HCT116 (cell line): ENCODE measurements at places on chromosomes 3 and 15. TPM values are rescaled to one million over a fixed set of nuclear protein-coding genes. Genes with fewer than 3 reads are reported as not detected.
A peak's percentile ranks its signal among the peaks of the same experiment; 100 is the strongest.

The CERS3 gene
- not detected for total RNA-seq

The FAM81A gene
- total RNA-seq = 6.6 TPM

The CACNA1D gene
- total RNA-seq = 1.1 TPM

The INO80 gene
- total RNA-seq = 28.2 TPM

The RBPMS2 gene
- total RNA-seq = 11.6 TPM

The SNX22 gene
- 6.3 TPM for total RNA-seq

DNA sequence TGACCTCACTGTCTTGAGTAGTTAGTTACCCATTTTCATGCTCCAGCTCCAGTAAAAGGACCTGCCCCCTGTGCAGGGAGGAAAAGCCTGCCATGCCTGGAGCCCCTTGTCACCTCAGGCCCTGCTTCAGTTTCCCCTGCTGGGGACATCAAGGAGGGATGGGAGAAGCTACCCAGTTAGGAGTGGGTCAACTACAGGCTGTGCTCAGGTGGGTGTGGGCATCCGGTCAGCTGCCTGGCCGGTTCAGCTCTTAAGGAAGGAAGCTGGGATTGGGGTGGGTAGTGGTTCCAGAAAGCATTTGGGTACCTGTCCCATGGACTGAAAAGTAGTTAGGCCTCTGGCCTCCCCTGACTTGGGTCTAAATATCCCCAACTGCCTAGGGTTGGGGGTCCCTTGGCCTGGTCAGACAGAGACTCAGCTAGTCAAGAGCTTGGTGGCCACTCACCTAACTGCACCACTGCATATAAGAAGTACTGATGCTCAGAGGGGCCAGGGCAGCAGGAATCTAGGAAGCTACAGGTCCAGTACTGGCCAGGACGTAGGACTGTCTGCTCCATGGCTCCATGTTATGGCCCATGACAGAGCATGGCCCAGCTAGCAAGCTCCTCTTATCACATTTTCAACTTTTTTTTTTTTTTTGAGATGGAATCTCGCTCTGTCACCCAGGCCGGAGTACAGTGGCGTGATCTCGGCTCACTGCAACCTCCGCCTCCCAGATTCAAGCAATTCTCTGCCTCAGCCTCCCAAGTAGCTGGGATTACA, 549 bp downstream of the LSMEM2 start:
- no peak for DNase-seq

DNA sequence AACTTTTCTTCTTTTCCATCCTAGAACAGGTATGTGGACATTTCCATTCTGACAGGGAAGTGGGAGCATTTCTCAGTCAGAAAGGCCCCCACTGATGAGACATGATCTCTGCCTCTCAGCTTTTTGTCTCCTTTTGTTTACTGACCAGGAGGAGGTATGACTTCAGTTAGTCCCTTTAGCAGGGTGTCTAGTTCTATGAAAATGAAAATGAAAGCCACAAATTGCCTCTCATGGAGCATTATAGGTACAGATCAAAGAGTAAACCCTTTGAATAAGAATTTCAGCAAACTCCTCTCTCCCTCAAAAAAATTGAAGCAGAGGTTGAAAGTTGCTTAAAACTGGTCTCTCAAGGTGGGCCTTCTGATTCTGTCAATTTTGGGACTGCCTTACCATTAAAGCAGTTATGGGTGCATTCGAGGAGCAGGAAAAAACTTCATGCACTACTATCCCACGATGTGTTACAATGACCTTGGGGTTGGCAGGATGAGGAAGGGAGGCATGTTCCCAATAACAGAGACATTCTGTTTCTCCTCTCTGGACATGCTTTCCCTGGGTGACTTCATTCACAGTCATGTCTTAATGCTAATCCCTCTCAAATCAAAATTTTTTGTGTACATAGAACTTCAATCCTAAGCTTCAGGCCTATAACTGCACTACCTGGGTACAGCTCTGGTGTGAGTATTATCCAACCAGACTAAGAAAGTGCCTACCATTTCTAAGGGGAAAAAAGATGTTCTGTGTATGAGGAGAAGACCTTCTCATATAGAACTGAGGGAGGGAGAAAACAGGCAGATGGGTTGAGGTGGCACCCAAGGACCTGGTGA, 50.6 kb upstream of the TBC1D23 start:
- no peak for DNase-seq

- DNase-seq = peak; percentile 73
Observed at GRCh38 chr3:42502429-42503250, at the start of gene VIPR1. TSS of gene VIPR1 (plus strand) at chr3:42502643. CDS start at chr3:42502736, 93 bp downstream.

DNA sequence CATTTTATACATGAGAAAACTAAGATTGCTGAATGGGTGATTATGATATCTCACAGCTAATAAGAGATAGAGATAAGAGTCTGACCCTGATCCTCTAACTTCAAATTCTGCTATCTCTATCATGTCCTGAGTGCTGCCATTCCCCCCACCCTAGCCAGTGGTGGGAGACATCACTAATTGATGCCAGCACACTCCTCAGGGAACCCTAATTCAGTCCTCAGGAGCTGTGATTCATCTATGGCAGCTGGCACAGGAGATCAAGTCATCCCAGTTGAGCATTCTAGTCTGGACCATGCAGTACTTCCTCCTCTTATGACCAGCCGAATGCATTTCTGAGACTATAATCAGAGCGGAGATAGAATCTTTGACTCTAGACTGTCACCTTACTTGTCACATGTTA, 71.9 kb downstream of the SYNM start:
- no peak for DNase-seq

GRCh38 chr3:138724443-138724842, 110.3 kb downstream of the PIK3CB start:
- no peak for DNase-seq

GRCh38 chr3:56188201-56188600, 280.1 kb downstream of the ERC2 start:
- DNase-seq = no peak

GRCh38 chr15:68305420-68305871, 27.9 kb downstream of the FEM1B start:
- no peak for DNase-seq

DNA sequence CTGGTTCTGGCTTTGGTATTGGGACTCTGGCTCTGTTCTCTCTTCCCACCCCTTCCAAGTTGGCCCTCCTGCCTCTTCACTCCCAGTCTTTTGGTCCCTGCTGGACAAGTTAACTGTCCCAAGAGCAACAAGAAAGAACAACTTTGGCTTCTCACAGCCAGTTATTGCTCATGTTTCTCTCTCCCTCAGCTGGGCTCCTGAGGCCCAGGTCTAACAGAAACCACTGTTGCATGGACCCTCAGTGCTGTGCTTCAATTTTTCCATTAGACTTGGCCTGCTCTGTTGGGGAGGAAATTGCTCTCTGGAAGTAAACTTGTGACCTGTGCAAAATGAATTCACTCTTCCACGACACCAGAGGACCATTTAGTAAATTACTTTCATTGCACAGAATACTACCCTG, 64.5 kb downstream of the CHST2 start:
- no peak for DNase-seq

DNA sequence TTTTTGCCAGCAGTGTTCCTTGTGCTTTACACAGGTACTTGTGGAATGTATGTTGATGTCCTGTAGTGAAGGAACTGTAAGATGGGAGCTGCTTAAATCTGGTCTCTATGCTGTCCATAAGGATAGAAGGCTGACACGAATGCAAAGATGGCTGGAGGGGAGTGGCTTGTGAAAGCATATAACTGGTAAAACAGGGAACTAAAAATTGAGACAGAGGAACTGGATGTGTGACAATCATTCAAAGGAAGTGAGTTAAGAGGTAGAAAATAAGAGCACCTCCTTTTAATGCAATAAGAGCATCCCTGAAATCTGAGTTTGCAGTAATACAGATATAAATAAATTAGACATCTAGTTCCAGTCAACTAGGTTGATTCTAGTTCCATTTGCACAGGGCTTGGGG, 35.2 kb downstream of the RNF13 start:
- no peak for DNase-seq

GRCh38 chr3:157347577-157348303, 88.9 kb upstream of the PTX3 start:
- DNase-seq = no peak

DNA sequence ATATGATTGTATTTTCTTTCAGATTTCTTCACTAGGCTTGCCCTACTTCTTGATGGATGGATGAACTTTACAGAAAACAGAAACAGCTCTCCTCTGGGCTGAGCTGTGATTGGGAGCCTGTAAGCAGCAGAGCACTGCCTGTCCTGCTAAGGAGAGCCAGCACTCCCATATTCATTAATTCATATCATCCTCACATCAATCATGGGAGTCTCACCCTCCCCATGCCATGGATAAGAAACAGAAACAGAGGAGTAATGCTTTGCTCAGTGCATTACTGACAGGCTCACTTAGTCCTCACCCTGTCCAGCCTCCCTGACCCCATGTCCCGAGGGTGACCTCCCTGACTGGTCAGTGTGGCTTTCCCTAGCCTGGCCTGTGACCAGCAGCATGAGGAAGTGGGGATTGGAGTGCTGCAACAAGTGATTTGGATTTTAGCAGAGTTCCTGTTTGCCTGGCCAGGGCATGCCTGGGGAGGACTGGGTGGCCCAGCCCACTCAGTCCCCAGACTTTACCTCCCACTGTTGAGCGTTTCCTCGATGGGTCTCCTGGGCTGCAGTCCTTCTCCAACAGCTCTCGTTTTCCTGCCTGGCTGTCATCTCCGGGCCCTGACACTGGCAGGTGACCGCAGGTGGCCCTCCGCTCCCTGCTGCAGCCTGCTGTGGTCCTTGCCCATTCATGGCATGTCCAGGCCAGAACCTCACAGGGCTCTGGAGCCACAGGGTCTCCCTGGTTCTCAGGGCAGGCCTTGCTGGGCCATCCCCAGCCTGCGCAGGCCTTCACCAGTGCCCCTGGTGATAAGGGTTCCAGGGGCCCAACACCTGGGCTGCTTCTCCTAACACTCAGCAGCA, 1.3 kb upstream of the TMIE start:
- no peak for DNase-seq

GRCh38 chr3:128276577-128277183, 123.4 kb downstream of the EEFSEC start:
- no peak for DNase-seq

- DNase-seq = no peak
Observed at GRCh38 chr3:72164635-72164978, 379.7 kb upstream of the PROK2 start.

GRCh38 chr3:52769786-52770455, 819 bp downstream of the NEK4 start:
- DNase-seq = no peak

GRCh38 chr3:63400246-63400860, 122.2 kb downstream of the SYNPR start:
- no peak for DNase-seq

DNA sequence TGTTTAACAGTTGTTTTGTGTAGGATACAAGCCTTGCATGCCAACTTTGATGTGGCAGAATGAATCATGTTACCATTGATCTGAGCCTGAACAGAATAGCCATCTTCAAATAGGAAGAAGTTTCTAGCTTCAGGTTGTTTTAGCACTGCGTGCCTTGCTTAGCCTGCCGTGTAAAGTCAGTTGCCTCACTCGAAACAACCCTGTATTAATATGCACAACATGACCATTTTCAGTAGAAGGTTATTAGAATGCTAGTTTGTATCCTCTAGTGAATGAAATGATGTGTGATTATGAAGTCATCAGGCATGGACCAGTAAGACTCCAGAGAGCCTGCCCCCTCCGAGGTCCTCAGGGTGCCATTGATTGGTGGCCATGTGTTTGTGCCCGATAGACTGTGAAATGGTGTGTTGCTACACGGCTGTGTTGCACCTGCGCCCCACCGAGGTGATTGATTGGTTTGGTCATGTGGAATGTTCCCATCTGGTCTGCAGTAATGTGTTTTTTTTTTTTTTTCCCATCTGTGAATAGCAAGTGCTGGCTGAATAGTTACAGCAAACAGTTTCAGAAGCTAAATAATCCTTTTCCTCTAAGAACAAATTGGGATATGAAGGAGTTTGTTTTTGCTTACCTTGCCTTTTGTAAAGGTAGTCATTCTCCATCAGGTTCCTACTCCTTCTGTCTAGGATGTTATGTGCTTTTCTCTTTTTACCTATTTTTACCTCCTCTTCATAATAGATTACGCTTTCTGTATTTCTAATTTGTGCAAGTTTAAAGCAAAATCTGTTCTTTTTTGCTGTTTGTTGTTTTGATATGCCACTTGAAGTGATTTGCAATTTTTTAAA, 214.9 kb downstream of the TCF12 start:
- DNase-seq = no peak

DNA sequence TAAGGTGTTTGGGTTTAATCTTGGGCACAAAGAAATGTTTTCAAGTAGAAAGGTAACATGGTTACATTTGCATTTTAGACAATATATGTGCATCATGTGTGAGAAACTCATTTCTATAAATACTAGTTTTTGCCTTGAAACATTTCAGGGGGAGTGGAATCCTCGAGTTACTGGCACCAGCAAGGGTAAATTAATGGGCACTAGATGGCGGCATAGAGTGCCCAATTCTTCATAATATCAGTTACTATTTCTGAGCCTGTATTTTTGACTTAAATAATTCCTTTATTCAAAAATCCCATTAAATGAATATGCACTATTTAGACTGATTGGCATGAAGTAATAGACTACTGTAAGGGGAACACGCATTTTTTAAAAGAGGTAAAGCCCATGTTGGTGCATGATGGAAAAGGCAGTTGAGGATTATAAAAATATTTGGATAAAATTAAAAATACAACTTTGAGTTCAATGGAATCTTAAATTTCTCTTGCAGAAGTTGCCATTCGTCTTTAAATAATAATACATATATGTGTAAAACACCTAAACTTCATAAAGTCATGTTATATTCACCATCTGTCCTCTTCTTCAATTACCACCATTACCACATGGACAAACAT, 106.3 kb downstream of the ZBTB20 start:
- peak; percentile 16 for DNase-seq

DNA sequence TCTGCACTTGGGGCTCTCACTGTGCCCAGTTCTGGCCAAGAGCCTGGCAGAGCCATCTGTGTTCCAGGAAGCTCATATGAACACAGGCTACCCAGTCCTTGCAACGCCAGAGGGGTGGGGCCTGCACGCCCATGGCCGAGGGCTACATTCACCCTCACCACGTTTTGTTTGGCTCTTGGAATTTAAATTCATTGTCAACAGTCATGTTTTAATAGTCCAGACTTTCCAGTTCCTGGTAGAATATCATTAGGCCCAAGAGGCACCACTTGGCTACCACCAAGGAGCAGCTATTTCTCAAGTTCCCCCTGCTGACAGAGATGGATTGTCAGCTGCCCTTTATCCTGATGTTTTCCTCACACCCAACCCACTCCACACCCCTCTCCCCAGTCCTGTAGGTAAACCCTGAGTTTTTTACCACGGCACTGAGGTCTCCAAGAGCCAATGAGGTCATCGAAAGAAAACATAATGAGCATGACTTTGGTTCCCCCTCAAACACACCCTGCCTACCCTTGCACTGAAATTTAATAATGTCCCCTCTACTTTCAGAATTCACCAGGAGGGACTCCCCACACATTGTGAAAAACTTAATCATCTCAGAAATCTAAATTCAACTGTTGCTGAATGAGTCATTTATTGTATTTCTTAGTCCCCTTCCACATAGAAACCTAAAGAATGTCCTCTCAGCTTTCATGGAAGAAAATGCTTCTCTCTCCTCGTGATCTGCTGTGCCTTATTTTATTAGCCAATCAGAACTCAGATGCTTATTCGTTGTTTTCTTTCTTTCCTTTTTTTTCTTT, 125.1 kb downstream of the SHQ1 start:
- DNase-seq = no peak

- DNase-seq = no peak
Observed at GRCh38 chr3:186070550-186070949, 38.3 kb downstream of the ETV5 start.
